ENCODE measurements at places on chromosomes 2 and 18.
A peak's percentile ranks its signal among the peaks of the same experiment; 100 is the strongest.

- DNase-seq: no peak
Measured at GRCh38 chr2:103792042-103792441, 1030.2 kb downstream of the TMEM182 start.

- no peak for DNase-seq
Measured at GRCh38 chr2:217740178-217740577, 262.6 kb downstream of the TNS1 start.

- DNase-seq: no peak
Measured at GRCh38 chr2:232518844-232519243, 1.3 kb upstream of the PRSS56 start.

- peak; percentile 4 for DNase-seq
Measured at GRCh38 chr2:175187378-175187777, 5.9 kb upstream of the ATP5MC3 start.

DNA sequence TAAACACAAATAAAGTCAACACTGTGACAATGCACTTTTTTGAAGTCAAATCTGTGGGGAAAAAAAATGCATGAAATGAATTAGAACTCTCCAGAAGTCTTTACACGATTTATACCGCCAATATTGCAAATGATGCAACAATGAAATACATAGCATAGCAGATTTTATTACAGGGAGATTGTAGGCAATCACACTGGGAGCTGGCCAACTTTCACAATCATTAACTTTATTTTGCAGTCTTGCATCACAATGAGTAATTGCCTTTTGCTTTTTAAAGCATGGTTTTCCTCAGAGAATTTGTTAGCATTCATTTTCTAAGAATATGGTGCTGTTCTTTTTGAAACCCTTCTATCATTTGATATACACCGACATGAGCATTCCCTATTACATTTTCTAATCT lies 366.4 kb upstream of the FSIP2 start:
- no peak for DNase-seq
